Activated T-helper 9 cell treated with anti-CD3 and anti-CD28 coated beads, Interleukin-2, amount 50 U/mL, for 16 hours (primary cell): ENCODE measurements at places on chromosomes 1 and 21.

GRCh38 chr1:54603241-54603640 is 20.1 kb downstream of the FAM151A start:
- no peak for DNase-seq

DNA sequence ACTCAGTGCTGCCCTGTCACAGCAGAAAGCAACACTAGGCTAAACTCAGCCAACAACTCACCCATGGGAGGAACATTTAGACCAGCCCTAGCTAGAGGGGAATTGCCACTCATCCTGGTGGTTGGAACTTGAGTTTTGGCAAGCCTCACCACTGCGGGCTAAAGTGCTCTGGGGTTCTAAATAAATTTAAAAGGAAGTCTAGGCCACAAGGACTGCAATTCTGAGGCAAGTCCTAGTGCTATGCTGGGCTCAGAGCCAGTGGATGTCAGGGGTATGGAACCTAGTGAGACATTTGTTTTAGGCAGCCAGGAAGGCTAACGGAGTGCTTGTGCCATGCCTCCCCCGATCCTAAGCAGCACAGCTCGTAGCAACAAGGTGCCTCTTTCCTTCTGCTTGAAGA is 78.0 kb downstream of the RGS13 start:
- no peak for DNase-seq

GRCh38 chr1:12511128-12511484 is 106.9 kb downstream of the DHRS3 start:
- no peak for DNase-seq

- no peak for DNase-seq
Measured at GRCh38 chr1:102595106-102595505, 513.2 kb downstream of the COL11A1 start.

- DNase-seq, result no peak
Measured at GRCh38 chr1:198531891-198532290, 8.6 kb downstream of the ATP6V1G3 start.

DNA sequence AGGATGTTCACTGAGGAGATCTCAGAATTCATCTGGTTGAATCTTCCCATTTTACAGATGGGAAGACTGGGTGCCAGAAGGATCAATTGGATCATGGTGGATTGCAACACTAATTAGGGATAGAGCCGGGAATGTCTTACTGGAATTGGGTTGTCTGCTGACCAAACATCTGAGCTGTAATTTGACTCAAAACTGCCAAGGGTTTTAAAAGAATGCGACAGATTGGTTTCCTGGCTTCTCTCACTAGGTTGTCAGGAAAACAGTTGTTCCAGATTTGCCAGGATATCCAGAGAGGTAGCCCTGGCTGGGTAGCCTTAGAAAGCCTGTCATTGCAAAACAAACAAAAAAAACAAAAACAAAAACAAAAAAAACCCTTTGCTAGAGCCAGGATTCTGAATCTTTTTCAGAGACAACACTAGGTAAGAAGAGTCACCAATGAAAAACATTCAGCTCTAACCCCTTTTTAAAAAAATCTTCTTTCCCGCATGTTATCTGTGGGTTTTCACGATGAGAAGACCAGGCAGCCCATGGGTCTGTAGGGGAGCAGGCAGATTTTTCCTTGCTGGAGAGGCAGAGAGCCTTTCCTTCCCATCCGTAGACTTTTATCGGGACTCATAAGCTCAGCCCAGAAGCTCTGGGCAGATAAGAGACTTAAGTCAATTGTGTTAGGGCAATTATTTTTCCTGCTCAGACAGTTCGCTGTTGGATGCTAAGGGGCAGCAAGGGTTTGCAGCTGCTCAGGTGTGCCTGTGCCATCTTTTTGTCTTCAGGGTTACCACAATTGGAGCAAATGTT is 418.9 kb downstream of the PRDM2 start:
- no peak for DNase-seq

GRCh38 chr1:76876655-76877395 is 9.5 kb downstream of the ST6GALNAC5 start:
- DNase-seq, result no peak
